ENCODE measurements at places on chromosomes 2 and 18. TPM values are rescaled to one million over a fixed set of nuclear protein-coding genes. Genes with fewer than 3 reads are reported as not detected.

Gene PDE11A
- total RNA-seq = 2.5 TPM

Gene LOXL3
- total RNA-seq = 30.4 TPM

Gene PLEKHA3
- total RNA-seq = 14.0 TPM

Gene LDLRAD4
- 12.7 TPM for total RNA-seq

Gene SMAD2
- 96.0 TPM for total RNA-seq

Gene TFCP2L1
- 0.13 TPM for total RNA-seq

Gene CLHC1
- 7.1 TPM for total RNA-seq

Gene IMPACT
- 38.2 TPM for total RNA-seq

Gene ARHGEF33
- total RNA-seq = not detected

Gene GALNT3
- 89.9 TPM for total RNA-seq

Gene SCN9A
- total RNA-seq = 0.27 TPM

Gene UGT1A9
- not detected for total RNA-seq

Gene FAM237A
- total RNA-seq = not detected

Gene CD8B2
- not detected for total RNA-seq

Gene PDE1A
- total RNA-seq = not detected

Gene LIMS4
- 0.16 TPM for total RNA-seq

Gene ZFAND2B
- 16.2 TPM for total RNA-seq

Gene ASB18
- not detected for total RNA-seq

Gene SLC30A3
- 0.24 TPM for total RNA-seq

Gene BCL2
- 8.6 TPM for total RNA-seq

Gene RAD51AP2
- total RNA-seq = not detected

Gene OBSL1
- total RNA-seq = 34.7 TPM

Gene BMP10
- total RNA-seq = not detected

Gene GALNT13
- 0.21 TPM for total RNA-seq

Gene SNORC
- total RNA-seq = 1.1 TPM

Data from SK-MEL-5 (cell line).